Thoracic aorta (tissue), 2 donors: ENCODE measurements at places on chromosomes 6 and 20.

DNA sequence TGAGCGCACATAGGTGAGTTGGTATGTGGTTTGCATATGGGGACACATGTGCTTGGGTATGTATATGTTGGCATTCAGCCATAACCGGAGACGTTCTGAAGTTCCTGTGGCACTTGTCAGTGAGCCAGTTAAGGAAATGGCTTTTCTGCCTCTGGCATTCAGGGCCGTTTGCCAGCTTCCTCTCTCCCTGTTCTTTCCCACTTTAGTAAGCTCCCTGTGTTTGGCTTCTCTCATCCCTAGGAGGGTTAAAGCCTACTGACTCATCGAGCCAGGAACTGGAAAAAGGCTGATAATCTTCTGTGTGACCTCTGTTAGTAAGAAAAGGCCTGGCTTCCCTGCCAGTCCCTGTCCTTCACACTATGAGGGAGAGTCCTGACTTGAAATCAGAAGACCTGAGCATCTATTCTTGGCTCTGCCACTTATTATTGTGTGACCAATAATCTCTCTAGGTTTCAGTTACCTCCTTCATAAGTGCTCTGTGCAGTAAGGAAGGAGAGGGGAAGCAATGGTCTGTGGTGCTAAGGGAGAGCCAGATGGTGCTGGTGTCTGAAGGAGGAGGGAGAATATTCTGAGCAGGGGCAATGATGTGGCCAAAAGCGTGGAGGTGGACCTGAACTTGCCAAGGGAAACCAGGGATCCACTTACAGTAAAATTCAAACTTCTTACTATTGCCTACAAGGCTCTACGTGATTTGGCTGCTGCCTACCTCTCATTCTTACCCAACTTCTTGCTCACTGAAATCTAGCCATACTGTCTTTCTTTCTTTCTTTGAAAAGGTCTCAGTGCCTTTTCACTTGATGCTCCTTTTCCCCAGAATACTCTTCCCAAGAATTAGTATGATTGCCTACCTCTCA, 31.4 kb downstream of the ACSS2 start:
- peak; percentile 39 for DNase-seq

- DNase-seq: no peak
These were observed 63.6 kb downstream of the CBFA2T2 start for GRCh38 chr20:33553516-33553915.

- DNase-seq: no peak
These were observed 5.7 kb downstream of the QKI start for GRCh38 chr6:163420289-163420614.

DNA sequence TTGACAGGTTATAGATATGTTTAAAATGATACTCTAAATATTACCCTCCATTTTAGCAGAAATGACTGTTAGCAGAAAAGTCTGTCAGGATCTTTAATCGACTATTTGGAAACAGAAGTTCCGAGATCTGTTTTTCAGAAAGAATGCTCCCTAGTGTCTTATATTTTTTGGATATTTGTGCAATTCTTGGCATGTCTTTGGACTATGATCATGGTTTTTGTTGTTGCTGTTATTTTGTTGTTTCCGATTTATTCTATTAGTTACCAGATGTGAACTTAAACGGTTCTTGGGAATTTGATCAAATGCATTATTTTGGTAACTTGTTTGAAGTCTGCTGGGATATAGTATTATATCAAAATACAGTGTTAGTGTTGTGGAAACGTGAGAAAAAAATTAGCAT, 106.4 kb upstream of the CEP162 start:
- no peak for DNase-seq

DNA sequence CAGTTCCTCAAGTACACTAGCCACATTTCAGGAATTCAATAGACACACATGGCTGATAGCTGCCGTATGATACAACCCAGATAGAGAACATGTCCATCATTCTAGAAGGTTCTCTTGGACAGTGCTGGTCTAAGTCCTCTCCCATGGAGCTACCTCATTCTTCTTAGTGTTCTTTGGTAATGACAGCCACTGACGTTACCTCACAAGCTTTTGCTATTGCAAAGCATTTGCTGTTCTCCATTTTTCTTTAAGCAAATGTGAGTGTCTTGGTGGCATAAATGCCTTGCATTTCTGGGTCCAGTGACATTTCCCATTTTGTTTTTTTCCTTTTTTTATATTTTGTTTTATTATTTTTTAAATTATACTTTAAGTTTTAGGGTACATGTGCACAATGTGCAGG, 8.3 kb upstream of the CEBPB start:
- no peak for DNase-seq

- no peak for DNase-seq
These were observed 102.5 kb upstream of the SPACA1 start for GRCh38 chr6:87945181-87945580.
